Activated naive CD8-positive, alpha-beta T cell treated with anti-CD3 and anti-CD28 coated beads, Interleukin-2, amount 10 ng/mL, durations not matched to agents 7 days and 5 days (primary cell): ENCODE measurements at places on chromosomes 5 and 9. TPM values are rescaled to one million over a fixed set of nuclear protein-coding genes. Genes with fewer than 3 reads are reported as not detected.

DNA sequence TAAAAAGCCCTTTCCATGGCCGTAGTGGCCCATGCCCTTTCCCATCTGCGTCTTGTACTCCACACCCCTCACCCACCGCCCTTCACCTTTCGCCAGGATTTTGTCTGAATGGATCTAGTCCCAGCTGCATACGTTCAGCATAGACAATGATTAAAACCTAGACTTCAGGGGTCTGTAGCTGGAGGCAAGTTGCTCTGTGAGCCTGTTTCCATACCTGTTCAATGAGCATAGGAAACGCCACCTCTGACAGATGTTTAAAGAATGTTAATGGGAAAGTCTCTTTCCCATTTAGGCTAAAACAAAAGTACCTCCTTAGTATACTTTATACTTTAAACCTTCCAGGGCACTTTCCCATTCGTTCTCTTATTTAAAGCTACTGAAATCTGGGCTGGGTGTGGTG lies 105.7 kb downstream of the SPRY4 start:
- peaks cover 29% of the 10 kb centered on the region for H3K4me1 ChIP-seq
- no peak overlapping the region for H3K4me3 ChIP-seq
- no peak overlapping the region for H3K27ac ChIP-seq

- DNase-seq = no peak
- H3K27ac ChIP-seq = no peak overlapping the region
- no peaks in the 10 kb centered on the region for H3K36me3 ChIP-seq
Observed at GRCh38 chr9:81964218-81965171, 21.2 kb downstream of the SPATA31D3 start.

- no peak overlapping the region for H3K4me3 ChIP-seq
- H3K27ac ChIP-seq = no peak overlapping the region
- no peaks in the 10 kb centered on the region for H3K36me3 ChIP-seq
- H3K4me1 ChIP-seq = peaks cover 4% of the 10 kb centered on the region
- H3K27me3 ChIP-seq = no peaks in the 10 kb centered on the region
Observed at GRCh38 chr9:95087659-95088242, 229.8 kb downstream of the FANCC start.

DNA sequence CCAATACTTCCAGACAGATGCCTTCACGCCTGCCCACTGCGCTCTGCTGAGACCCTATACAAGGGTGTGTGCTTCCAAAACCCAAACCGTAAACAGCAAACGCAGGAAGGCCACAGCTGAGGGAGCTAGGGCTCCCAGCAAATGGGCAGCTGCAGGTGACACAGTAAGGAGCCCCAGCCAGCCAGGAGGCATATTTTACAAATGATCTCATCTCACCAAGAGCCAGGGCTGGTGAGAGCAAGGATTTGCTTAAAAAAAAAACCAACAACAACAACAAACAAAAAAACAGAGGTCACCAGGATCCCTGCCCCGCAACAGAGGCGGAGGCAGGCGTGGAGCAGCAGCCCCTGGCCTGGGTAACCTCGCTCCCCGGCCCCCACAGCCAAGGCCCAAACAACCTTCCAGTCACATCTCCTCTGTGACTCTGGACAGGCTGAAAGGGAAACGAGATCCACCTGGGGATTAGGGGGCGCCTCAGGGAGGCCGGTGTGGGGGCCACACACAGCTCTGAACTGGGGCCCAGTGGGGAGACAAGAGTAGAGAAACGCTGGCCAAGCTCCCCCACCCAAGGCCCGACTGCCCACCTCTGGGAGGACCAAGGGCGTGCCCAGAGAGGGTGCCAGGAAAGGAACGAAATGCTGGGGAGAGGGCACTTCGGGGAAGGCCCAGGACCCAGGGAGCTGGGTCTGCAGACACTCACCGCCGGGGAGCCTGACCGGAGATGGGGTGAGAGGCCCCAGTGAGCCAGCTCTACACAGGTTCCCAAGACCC lies 3.3 kb downstream of the NACC2 start:
- H3K27ac ChIP-seq = peak overlapping the region; percentile 47
- no peaks in the 10 kb centered on the region for H3K27me3 ChIP-seq
- no peaks in the 10 kb centered on the region for H3K4me1 ChIP-seq
- H3K4me3 ChIP-seq = no peak overlapping the region
- no peaks in the 10 kb centered on the region for H3K36me3 ChIP-seq

DNA sequence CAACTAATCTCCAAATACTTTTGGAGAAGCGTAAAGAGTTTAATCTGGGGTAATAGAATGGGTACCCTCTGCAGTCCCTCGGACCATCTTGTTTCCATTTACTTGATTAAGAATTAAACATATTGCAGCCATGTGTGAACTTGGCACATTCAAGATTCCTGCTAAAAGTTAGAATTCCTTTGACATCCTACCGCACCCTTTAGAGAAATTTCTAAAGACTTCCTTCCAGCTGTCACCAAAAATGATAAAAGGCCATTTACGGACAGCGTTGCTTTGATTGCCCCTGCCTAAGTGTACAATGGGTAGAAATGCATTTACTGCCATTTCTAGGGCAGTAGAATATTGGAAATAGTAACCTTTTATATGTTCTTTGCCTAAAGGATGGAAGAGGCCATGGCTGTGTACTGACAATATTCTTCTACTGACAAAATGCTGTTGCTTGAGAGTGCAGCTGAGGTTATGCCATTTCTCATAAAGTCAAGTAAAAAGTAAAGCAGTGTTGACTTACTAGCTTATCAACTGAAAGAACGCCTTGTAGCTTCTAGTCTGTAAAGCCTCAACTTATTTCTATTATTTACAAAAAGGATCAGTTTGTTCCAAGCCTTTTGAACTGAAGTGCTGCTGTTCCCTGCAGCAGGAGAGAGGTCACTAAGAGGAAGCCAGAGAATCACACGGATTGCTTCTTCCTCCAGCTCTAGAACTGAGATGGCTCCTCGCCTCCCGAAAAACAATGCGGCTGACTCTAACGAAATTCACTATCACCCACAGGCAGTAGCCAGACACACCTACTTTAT lies 139.8 kb upstream of the BASP1 start:
- no peak for DNase-seq
- no peaks in the 10 kb centered on the region for H3K36me3 ChIP-seq
- no peak overlapping the region for H3K4me3 ChIP-seq
- no peaks in the 10 kb centered on the region for H3K4me1 ChIP-seq
- no peaks in the 10 kb centered on the region for H3K27me3 ChIP-seq

DNA sequence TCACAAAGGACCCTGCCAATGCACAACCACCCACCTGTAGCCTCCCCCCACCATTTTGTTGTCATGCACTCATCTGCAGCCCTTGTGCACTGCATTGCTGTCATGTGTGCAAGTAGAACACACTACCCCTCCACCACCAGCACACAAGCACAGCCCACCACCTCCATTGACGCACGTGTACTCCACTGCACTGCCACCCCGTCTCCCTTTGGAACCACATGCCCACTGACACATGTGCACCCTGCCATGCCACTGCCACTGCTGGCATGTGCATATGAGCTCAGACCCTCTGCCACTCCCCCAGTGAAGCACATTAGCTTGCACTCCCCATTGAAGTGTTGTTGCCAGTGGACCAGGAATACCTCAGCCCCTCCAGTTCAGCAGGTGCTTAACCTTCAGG lies 530.3 kb upstream of the ACO1 start:
- no peak overlapping the region for H3K27ac ChIP-seq
- no peak overlapping the region for H3K4me3 ChIP-seq
- no peaks in the 10 kb centered on the region for H3K36me3 ChIP-seq
- peaks cover 3% of the 10 kb centered on the region for H3K4me1 ChIP-seq
- no peaks in the 10 kb centered on the region for H3K27me3 ChIP-seq

GRCh38 chr5:115930630-115931337 lies 31.5 kb upstream of the LVRN start:
- DNase-seq = no peak
- no peak overlapping the region for H3K4me3 ChIP-seq
- H3K27me3 ChIP-seq = no peaks in the 10 kb centered on the region

DNA sequence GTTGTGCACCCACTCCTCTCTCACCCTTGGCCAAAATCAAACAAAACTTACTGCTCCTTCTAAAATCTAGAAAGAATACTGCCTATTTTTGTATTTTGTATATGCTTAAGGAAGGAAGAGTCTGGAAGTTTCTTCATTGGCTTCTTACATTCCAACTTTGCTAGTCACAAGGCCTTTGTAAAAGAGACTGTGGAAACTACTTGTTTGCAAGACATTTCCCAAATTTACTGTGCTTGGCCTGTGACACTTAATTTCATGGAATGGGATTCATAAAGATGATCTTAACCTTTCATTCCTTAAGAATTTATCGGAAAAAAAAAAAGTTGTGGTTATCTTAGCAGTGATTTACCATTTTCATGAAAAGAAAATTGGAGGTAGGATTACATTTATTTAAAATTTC lies 208.9 kb downstream of the VPS13A start:
- no peak for DNase-seq
- no peaks in the 10 kb centered on the region for H3K4me1 ChIP-seq
- no peak overlapping the region for H3K4me3 ChIP-seq
- no peak overlapping the region for H3K27ac ChIP-seq
- no peaks in the 10 kb centered on the region for H3K27me3 ChIP-seq
- peaks cover 16% of the 10 kb centered on the region for H3K36me3 ChIP-seq

DNA sequence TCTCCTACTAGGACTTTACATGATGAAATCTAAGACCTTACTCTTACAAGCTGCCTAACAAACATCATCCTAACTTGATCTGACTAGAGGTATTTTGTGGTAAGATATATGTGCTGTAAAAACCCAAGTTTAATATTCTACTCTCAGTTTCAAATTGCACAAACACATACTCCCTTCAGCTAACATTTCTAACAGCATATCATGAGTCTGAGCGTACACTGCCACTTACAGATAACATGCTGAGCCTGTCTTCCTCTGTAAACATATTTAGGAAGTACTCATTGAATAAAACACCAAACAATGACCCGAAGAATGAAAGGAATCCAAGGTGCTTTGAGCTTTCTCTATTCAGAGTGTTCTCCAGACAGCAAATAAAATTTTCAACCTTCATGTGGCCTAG lies 7.9 kb upstream of the ESM1 start:
- no peak overlapping the region for H3K4me3 ChIP-seq
- no peak for DNase-seq
- peaks cover 21% of the 10 kb centered on the region for H3K4me1 ChIP-seq
- no peaks in the 10 kb centered on the region for H3K27me3 ChIP-seq
- no peak overlapping the region for H3K27ac ChIP-seq

- H3K4me3 ChIP-seq = no peak overlapping the region
- no peaks in the 10 kb centered on the region for H3K36me3 ChIP-seq
- peaks cover 4% of the 10 kb centered on the region for H3K27me3 ChIP-seq
- H3K27ac ChIP-seq = no peak overlapping the region
Observed at GRCh38 chr9:68507130-68507805, 33.4 kb downstream of the TMEM252 start.

DNA sequence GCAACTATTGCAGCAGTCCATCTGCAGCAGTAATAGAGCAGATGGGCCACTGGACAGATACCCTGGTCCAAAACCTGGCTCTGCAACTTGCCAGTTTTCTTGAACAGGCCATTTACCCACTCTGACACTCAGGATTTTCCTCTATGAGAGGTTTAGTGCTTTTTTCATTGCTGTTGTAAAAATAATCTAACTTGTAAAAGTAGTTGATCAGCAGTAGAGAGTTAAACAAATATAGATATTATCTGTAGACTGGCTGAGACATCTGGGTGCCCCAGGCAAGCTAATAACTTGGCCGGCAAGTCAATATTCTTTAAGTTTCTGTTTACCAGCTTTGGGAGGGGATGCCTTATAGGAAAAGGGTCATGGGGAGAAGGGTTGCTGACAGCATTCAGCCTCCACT lies 4.1 kb downstream of the DAPK1 start:
- peaks cover 32% of the 10 kb centered on the region for H3K27me3 ChIP-seq
- DNase-seq = no peak
- no peak overlapping the region for H3K4me3 ChIP-seq
- no peak overlapping the region for H3K27ac ChIP-seq
- no peaks in the 10 kb centered on the region for H3K36me3 ChIP-seq

DNA sequence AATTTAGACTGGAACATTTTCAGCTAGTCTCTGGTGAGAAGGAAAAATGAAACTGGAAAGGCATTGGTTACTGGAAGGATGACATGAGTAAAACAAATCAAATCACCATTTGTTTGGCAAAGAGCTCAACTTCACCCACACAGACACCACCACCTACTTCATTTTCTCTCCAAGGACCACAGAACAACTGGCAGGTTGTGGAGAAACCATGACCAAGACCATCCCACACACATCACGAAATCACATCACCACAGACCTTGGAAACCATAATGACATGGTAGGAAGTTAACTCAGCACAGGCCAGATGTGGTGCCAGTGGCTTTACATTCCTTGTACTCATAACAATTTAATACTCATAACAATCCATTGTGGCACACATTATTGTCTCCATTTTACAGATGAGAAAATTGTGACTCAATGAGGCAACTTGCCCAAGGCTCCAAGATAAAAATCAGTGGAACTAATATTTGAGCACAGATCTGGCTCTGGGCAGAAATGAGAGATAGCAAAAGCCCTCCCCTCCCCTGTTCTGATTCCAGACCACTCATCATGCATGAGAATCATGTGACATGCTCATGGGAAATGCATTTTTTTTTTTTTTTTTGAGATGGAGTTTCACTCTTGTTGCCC lies 7.5 kb downstream of the OR1K1 start:
- H3K4me3 ChIP-seq = peak overlapping the region; percentile 38
- H3K4me1 ChIP-seq = peaks cover 27% of the 10 kb centered on the region
- no peak overlapping the region for H3K27ac ChIP-seq

DNA sequence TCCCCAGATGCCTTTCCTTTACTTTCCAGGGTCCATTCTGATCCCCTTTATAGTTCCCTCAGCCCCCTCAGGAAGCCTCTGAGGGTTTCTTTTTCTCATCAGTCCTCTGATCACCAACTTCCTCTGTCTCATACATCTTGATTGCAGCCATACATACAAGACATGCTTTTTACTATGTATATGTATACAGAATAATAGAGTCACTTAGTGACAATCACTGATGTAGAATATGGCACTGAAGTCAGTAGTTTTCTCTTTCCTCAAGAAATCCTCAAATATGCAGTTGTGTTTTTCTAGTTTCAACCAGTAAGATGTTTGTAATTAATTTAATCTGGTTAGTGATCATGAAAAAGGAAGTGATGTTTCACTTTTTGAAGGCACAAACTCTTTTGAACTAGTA lies 364.1 kb downstream of the MAN2A1 start:
- no peaks in the 10 kb centered on the region for H3K27me3 ChIP-seq
- no peaks in the 10 kb centered on the region for H3K36me3 ChIP-seq
- H3K27ac ChIP-seq = peak overlapping the region; percentile 81
- peaks cover 23% of the 10 kb centered on the region for H3K4me1 ChIP-seq

DNA sequence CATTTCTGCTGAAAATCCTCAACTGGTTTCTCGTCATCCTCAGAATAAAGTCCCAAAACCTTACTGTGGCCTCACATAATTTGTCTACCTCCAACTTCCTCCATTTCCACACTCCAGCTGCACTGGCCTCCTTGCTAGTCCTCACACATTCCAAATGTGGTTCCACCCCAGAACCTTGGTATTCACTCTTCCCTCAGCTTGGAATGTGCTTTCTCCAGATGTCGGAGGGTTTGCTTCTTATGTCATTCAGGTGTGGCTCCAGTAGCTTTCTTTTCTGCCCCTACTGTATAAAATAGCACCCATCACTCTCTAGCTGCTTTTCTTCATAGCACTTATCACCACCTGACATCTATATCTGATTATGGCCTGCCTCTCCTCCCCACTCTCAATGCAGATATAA lies 102.5 kb upstream of the IFNK start:
- H3K4me1 ChIP-seq = peaks cover 11% of the 10 kb centered on the region
- H3K27me3 ChIP-seq = peaks cover 2% of the 10 kb centered on the region
- H3K36me3 ChIP-seq = peaks cover 11% of the 10 kb centered on the region
- no peak for DNase-seq

- H3K4me1 ChIP-seq = no peaks in the 10 kb centered on the region
- DNase-seq = no peak
- H3K27me3 ChIP-seq = no peaks in the 10 kb centered on the region
- no peak overlapping the region for H3K27ac ChIP-seq
- H3K4me3 ChIP-seq = no peak overlapping the region
Observed at GRCh38 chr5:100406640-100407039, 128.5 kb upstream of the FAM174A start.

Gene CAMK4
- total RNA-seq = 154 TPM

Gene ABLIM3
- not detected for total RNA-seq

Gene CMYA5
- 0.28 TPM for total RNA-seq

Gene SARDH
- 2.3 TPM for total RNA-seq
